ENCODE measurements at places on chromosomes 5 and 9. TPM values are rescaled to one million over a fixed set of nuclear protein-coding genes. Genes with fewer than 3 reads are reported as not detected.
A peak's percentile ranks its signal among the peaks of the same experiment; 100 is the strongest.

DNA sequence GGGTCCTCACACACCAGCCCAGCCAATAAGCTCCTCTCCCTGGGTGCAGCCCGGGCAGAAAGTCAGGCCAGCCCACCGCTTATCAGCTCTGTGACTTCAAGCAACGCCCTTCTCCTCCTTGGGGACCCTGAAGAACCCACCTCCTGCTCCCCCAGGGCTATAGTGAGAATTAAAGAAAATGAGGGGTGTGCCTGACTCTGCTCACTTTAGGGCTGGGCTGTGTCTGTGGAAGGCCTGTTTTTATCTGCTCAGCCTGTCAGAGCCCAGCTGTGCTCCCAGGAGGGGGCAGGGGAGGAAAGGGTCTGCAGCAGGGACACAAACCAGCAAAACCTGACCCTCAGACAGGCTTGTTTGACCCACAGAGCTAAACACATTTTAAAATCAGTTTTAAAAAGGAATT lies 3.9 kb downstream of the GPRIN1 start:
- H3K27me3 ChIP-seq: no peaks in the 10 kb centered on the region
- no peaks in the 10 kb centered on the region for H3K36me3 ChIP-seq
- DNase-seq: no peak
- no peak overlapping the region for H3K27ac ChIP-seq
- no peaks in the 10 kb centered on the region for H3K4me1 ChIP-seq
- H3K4me3 ChIP-seq: no peak overlapping the region

DNA sequence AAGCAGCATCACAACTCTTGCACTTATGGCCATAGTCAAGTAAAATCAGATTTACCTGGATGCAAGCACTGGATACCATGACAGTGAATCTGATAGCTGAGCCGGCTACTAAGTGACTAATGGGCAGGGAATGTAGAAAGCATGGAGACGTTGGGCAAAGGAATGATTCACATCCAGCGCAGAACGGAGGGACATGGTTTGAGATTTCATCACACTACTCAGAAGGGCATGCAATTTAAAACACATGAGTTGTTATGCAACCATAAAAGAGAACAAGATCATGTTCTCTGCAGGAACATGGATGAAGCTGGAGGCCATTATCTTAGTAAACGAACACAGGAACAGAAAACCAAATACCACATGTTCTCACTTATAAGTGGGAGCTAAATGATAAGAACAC lies 169.1 kb upstream of the PIK3R1 start:
- peak; percentile 99 for DNase-seq
- no peak overlapping the region for H3K4me3 ChIP-seq
- peaks cover 7% of the 10 kb centered on the region for H3K4me1 ChIP-seq
- no peaks in the 10 kb centered on the region for H3K36me3 ChIP-seq
- peak overlapping the region; percentile 56 for H3K27ac ChIP-seq
- H3K27me3 ChIP-seq: no peaks in the 10 kb centered on the region

GRCh38 chr5:131536211-131536826 lies 98.7 kb downstream of the RAPGEF6 start:
- no peaks in the 10 kb centered on the region for H3K36me3 ChIP-seq
- no peaks in the 10 kb centered on the region for H3K27me3 ChIP-seq
- no peak overlapping the region for H3K27ac ChIP-seq
- H3K4me1 ChIP-seq: peaks cover 14% of the 10 kb centered on the region
- H3K4me3 ChIP-seq: no peak overlapping the region

DNA sequence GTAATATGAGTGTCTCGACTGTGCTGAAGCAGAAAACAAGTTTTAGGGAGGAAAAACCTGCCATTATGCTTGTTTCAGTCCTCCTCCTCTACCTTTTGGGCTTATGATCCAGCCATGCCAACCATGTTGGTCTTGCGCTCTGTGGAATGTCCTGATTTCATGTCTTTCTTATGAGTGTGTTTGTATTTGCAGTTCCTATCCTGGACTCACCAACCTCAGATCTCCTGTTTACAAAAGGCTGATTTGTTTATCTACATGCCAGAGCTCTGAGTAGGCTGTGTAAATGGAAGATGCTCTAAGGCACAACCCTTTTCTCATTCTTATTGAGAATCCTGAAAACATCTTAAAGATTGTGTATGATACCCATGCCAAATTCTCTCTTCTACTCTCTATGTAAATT lies 138.6 kb downstream of the ARHGEF28 start:
- H3K4me1 ChIP-seq: peaks cover 2% of the 10 kb centered on the region
- no peaks in the 10 kb centered on the region for H3K36me3 ChIP-seq
- H3K4me3 ChIP-seq: no peak overlapping the region
- peak; percentile 73 for DNase-seq
- no peak overlapping the region for H3K27ac ChIP-seq

DNA sequence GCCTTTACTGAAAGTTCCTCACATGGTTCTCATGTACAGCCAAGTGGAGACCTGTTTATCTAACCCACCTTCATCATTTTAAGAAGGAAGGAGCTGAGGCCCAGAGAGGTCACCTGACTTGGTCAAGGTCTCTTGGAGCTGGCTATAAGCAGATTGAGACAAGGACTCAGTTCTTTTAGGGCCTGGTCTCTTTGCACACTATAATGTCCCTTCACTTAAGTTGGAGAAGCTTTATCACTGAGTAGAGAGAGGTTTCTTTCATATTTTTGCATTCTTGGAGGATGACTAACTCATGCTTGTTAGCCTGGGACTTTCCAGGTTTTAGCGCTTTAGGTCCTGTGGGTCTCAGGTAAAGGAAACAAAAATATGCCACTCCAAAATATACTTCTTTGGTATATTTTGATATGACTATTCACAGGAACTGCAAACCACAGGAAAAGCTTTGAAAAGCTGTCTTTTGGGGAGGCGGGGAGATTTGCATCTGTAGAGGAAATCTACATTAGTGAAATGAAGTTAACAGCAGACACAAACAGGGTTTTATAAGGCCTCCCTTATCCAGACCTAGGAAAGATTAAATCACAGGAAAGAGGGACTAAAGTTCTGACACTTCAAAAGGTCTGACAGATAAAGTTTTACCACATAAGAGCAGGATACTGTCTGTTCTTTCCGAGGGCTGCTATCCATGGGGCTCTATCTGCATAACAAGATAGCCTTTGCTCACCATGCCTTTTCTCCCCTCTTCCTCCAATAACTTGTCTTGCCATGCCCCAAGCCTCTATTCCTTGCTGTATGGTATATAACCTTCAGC lies 95.8 kb upstream of the ANKRD55 start:
- peak; percentile 13 for DNase-seq
- H3K27ac ChIP-seq: no peak overlapping the region
- H3K36me3 ChIP-seq: no peaks in the 10 kb centered on the region
- no peak overlapping the region for H3K4me3 ChIP-seq
- no peaks in the 10 kb centered on the region for H3K4me1 ChIP-seq

- H3K27me3 ChIP-seq: no peaks in the 10 kb centered on the region
- H3K36me3 ChIP-seq: no peaks in the 10 kb centered on the region
- no peak overlapping the region for H3K27ac ChIP-seq
- H3K4me1 ChIP-seq: peaks cover 8% of the 10 kb centered on the region
- DNase-seq: no peak
Measured at GRCh38 chr5:107554776-107555424, 115.8 kb downstream of the EFNA5 start.

DNA sequence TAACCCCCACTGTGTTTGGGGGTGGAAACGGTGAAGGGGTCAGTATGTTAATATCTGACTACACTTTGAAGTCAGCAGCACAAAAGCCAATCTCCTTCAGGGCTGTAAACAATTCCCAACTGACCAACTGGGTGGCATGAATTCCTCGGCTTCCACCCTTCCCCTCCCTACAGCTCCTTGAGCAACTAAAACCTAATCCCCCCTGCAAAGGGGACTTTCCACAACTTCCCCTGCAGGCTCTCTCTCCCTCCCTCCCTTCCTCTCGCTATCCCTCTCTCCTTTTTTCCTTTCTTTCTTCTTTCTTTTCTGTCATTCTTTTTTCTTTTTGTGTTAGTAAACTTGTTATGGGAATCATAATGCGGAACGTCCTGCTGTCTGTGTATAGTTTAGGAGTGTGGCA lies 65.1 kb upstream of the PTCH1 start:
- no peak for DNase-seq
- H3K27me3 ChIP-seq: peaks cover 4% of the 10 kb centered on the region
- no peaks in the 10 kb centered on the region for H3K4me1 ChIP-seq
- H3K4me3 ChIP-seq: no peak overlapping the region
- no peaks in the 10 kb centered on the region for H3K36me3 ChIP-seq

GRCh38 chr5:150783422-150783928 lies 4.9 kb downstream of the SMIM3 start:
- peak overlapping the region; percentile 11 for H3K4me3 ChIP-seq
- peaks cover 31% of the 10 kb centered on the region for H3K4me1 ChIP-seq
- peak overlapping the region; percentile 83 for H3K27ac ChIP-seq
- H3K36me3 ChIP-seq: no peaks in the 10 kb centered on the region
- H3K27me3 ChIP-seq: no peaks in the 10 kb centered on the region

CAVIN4 gene
- 1.5 TPM for total RNA-seq

CDHR2 gene
- under 0.01 TPM for total RNA-seq

Measured in fibroblast of lung (primary cell).